ENCODE measurements at places on chromosomes 2 and 18.

GRCh38 chr2:17441055-17441771, 77.0 kb downstream of the RAD51AP2 start:
- no peak for DNase-seq

DNA sequence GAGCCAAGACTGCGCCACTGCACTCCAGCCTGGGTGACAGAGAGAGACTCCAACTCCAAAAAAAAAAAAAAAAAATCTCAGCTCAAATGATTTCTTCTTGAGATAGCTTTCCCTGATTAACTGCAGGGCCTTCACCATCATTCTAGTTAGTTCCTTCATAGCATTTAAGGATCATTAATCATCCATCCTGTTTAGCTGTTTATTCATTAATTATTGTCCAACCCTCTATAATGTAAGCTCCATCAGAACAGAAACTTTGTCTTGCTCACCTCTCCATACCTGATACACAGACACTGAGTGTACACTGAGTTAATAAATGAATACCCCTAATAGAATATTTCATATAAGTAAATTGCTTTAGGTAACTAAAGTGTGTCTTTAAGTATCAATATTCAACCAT, 42.2 kb upstream of the ENOSF1 start:
- DNase-seq = no peak

- no peak for DNase-seq
Observed at GRCh38 chr2:39515897-39516346, 78.8 kb upstream of the MAP4K3 start.

- no peak for DNase-seq
Observed at GRCh38 chr2:43082111-43082894, 144.1 kb downstream of the ZFP36L2 start.

DNA sequence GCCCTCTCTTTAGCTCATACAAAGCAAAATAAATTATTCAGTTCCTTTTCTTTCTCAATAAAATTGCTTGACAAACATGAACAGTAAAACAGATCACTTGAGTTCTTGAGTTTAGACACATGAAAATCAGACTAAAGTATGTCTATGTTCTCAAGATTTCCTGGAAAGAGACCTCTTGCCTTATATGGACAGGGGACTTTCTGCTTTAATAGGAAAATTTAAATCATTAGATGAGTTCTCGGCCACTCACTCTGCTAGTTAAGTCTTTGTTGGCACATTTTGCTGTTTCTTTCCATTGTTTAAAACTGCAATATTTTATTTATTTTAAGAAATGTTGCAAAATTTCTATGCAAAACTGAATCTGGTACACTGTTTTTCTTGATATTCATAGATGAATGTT, 207.8 kb downstream of the RND3 start:
- no peak for DNase-seq

GRCh38 chr2:70461414-70461813, 92.2 kb downstream of the TGFA start:
- no peak for DNase-seq

DNA sequence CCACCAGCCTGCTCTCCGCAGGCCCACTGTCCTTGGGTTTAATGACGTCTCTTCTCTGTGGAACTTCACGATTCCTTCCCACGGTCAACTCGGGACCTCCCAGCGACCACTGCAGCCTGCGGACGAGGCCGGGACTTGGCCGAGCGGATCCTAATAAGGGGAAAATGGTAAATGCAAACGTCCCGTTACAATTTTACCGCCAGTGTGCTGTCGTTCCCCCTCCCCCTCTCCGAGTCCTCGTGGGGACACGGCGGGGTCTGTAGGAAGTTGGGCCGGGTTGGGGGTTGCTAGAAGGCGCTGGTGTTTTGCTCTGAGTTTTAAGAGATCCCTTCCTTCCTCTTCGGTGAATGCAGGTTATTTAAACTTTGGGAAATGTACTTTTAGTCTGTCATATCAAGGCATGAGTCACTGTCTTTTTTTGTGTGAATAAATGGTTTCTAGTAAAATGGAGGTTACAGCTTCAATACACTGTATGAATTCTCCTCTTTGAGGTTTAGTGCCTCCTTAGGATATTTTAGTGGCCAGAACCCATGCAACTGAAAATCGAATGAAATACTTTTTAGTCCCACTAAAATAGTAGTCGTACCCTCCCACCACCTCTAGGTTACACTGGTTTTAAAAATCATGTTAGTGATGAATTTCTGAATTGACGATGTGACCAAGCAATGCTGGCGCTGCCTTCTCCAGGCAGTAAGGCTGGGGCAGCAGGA, 2.3 kb downstream of the HOXD11 start:
- DNase-seq = no peak

GRCh38 chr2:108971661-108972566, 17.1 kb downstream of the EDAR start:
- no peak for DNase-seq

DNA sequence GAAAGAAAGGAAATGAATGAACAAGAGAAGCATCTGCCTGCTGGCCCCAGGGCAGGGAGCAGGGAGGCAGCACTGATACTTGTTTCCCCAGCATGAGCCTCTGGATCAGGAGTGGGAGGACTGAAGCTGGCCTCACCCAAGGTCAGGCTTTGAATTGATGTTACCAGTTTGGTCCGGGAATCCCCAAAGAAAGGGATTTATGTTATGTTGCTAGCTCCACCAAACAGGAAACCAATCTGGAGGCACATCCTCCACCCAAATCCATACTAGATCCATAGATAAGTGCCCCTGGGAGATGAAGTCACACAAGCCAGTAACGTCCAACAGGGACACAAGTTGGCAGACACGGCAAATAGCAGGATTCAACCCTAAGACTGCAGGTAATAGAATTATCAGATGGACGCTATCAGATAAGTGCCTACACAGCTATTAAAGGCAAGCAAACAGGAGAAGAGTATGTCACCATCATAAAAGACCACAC, 85.9 kb downstream of the MTCL1 start:
- DNase-seq = no peak

GRCh38 chr2:33214436-33214835, 262.0 kb upstream of the RASGRP3 start:
- no peak for DNase-seq

- no peak for DNase-seq
Observed at GRCh38 chr2:45332094-45332493, 279.0 kb downstream of the SRBD1 start.

- DNase-seq = no peak
Observed at GRCh38 chr2:156576005-156576404, 139.8 kb downstream of the GPD2 start.

DNA sequence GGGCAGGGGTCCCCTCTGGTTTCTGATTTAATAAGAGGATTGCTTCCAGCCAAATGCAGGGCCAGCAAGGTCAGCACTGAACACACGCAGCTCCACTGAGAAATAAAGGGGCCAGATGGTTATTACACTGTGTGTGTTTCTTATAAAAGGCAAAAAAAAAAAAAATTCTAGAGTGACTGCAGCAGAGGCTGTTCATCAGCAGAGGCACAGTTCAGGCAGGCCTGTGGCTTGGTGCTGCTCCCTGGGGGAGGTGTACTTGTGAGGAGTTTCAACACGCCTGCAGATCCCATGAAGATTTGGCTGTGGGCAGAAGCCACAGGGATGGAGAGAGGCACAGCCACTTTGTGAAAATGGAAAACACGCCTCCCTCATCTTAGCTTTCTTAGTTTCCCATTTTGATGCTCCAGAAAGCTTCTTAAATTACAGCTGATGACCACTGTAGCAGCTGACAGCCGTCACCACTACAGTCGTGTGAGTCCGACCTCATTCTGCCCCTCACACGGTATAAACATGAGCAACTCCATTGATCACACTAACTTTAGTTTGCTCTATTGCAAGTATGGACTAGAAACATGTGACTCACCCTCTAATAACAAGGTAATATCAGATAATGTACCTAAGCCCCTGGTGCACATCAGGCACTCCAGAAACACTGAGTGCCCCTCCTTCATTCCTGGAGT, 726.5 kb upstream of the RAB6C start:
- DNase-seq = no peak

GRCh38 chr2:226001716-226002115, 602.2 kb downstream of the NYAP2 start:
- no peak for DNase-seq

DNA sequence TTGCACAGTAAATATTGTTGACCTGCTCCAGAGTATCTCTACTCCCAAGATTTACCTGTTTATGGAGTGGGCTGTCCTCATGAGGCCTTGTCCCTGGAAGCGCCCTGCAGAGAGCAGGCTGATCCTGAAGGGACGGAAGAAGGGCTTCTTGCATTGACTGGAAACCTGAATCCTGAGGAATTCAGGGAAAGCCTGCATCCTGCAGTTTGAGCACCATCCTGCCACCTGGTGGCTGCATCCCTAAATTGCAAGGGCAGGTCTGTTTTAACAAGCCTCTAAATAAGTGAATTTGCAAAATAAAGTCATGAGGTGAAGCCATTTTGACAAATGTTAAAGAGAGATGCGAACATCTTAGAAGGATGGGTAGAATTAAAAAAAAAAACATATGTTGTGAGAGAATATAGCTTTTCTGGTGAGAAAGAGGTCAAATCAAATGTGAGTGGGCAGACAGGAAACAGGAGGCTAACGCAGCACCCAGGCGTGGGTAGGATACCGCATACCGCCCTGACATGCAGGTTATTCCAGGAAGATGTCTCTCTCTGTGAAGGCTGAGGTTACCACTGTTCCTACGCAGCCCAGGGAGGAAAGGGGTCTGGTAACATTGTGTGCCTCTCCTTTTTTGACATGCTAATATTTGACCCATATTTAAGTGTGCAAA, 754.9 kb downstream of the RNF144A start:
- DNase-seq = no peak

DNA sequence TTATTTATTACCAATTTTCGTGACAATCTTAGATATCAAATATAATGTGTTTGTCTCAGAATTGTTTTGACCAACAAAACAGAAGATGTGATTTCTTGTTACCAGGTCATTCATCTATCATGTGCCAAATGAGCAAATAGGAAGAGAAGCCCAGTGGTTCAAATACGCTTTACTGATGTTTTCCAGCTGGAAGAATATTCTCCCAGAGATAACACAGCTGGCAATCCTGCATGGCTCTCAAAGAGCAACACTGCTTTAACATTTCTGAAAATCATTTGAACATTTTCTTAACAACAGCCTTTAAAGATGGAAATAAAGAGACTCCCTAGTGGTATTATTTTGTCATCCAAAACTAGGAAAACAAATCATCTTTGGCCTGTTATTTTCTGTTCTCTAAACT, 359.8 kb downstream of the CTNNA2 start:
- DNase-seq = no peak

GRCh38 chr2:120712180-120712681, 23.4 kb upstream of the GLI2 start:
- no peak for DNase-seq

Measured in NCI-H1417 treated with DMSO at 0.1 percent for 48 hours (cell line).